ENCODE measurements at places on chromosomes 7 and 10. TPM values are rescaled to one million over a fixed set of nuclear protein-coding genes. Genes with fewer than 3 reads are reported as not detected.
A peak's percentile ranks its signal among the peaks of the same experiment; 100 is the strongest.

Gene MYH16
- total RNA-seq: not detected

Gene SDHAF3
- 6.3 TPM for total RNA-seq

Gene ARF5
- 269 TPM for total RNA-seq

GRCh38 chr10:84429926-84430520 is 101.6 kb downstream of the CCSER2 start:
- DNase-seq: peak; percentile 60

Gene CDCA7L
- total RNA-seq: 45.9 TPM

Measured in GM23248 (cell line).